Osteocyte (in vitro differentiated cells): ENCODE measurements at places on chromosomes 3 and 15. TPM values are rescaled to one million over a fixed set of nuclear protein-coding genes. Genes with fewer than 3 reads are reported as not detected.
A peak's percentile ranks its signal among the peaks of the same experiment; 100 is the strongest.

- no peak for DNase-seq
- H3K4me3 ChIP-seq = no peak overlapping the region
- H3K27me3 ChIP-seq = no peaks in the 10 kb centered on the region
- H3K4me1 ChIP-seq = peaks cover 33% of the 10 kb centered on the region
- peak overlapping the region; percentile 17 for H3K27ac ChIP-seq
Measured at GRCh38 chr15:32743411-32744140, 25.8 kb downstream of the GREM1 start.

- peaks cover 2% of the 10 kb centered on the region for H3K4me1 ChIP-seq
- no peak for DNase-seq
- no peak overlapping the region for H3K27ac ChIP-seq
- H3K27me3 ChIP-seq = no peaks in the 10 kb centered on the region
- H3K36me3 ChIP-seq = peaks cover 24% of the 10 kb centered on the region
- no peak overlapping the region for H3K4me3 ChIP-seq
Measured at GRCh38 chr15:42593143-42593542, 17.7 kb downstream of the STARD9 start.

- H3K4me3 ChIP-seq = no peak overlapping the region
- no peaks in the 10 kb centered on the region for H3K4me1 ChIP-seq
- no peak overlapping the region for H3K27ac ChIP-seq
- peak; percentile 65 for DNase-seq
Measured at GRCh38 chr3:10775828-10776227, 40.2 kb upstream of the SLC6A11 start.

DNA sequence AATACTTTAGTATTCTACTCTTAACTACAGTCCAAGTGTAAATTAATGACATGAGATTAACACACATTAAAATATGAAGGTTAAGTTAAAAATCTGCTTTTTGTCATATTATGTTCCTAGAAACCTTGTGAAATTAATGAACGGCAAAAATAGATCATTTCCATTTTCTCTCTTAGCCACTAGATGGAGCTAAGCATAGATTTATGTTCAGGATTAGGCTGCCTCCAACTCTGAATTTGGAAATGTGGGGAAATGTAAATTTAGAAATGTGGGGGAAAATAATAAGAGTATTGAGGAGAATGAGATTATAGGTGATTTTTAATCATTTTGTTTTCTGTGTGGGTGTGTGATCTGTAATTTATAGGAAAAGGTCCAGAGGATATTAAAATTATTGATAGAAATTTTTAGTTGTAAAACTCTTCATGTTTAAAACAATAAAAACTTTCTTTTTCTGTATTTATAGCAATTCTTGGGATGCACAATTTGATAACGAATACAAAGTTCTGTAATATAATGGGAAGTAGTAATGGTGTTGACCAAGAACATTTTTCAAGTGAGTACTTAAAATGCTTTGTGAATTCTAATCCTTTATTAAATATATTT, 59.2 kb downstream of the TMOD3 start:
- peak overlapping the region; percentile 9 for H3K27ac ChIP-seq
- H3K4me1 ChIP-seq = peaks cover 28% of the 10 kb centered on the region
- H3K36me3 ChIP-seq = peaks cover 28% of the 10 kb centered on the region
- no peaks in the 10 kb centered on the region for H3K27me3 ChIP-seq
- H3K4me3 ChIP-seq = no peak overlapping the region
- no peak for DNase-seq

- H3K27me3 ChIP-seq = peaks cover 3% of the 10 kb centered on the region
- no peak overlapping the region for H3K4me3 ChIP-seq
- no peaks in the 10 kb centered on the region for H3K4me1 ChIP-seq
- no peak overlapping the region for H3K27ac ChIP-seq
Measured at GRCh38 chr3:159186581-159186980, 384.7 kb downstream of the MFSD1 start.

DNA sequence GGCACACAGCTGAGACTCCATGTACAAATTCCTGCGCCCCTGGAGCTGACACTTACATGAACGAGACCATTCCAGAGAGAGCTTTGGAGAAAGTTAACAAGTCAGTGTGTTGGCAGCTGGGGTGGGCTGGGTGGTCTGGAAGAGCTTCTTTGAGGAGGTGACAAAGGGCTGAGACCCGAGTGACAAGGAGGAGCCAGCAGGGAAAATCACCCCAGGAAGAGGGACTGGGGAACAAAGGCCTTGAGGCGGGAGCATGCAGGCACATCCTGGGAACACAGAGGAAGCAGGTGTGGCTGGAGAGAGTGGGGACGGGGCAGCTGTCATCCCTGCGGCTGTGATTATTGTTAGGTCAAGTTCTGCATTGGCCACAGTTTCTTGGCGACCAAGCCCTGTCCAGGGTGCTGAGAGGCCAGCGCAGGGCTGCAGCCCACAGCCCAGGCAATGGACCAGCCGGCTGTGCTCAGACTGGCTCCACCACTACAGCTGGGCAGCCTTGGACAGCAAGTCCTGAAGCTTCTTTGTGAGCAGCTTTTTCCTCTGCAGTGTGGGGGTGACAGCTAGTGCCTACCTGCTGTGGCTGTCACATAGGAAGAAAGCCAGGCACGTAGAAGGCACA, 34.2 kb upstream of the PRR23E start:
- no peaks in the 10 kb centered on the region for H3K36me3 ChIP-seq
- no peak overlapping the region for H3K27ac ChIP-seq
- no peak for DNase-seq
- H3K27me3 ChIP-seq = no peaks in the 10 kb centered on the region

DNA sequence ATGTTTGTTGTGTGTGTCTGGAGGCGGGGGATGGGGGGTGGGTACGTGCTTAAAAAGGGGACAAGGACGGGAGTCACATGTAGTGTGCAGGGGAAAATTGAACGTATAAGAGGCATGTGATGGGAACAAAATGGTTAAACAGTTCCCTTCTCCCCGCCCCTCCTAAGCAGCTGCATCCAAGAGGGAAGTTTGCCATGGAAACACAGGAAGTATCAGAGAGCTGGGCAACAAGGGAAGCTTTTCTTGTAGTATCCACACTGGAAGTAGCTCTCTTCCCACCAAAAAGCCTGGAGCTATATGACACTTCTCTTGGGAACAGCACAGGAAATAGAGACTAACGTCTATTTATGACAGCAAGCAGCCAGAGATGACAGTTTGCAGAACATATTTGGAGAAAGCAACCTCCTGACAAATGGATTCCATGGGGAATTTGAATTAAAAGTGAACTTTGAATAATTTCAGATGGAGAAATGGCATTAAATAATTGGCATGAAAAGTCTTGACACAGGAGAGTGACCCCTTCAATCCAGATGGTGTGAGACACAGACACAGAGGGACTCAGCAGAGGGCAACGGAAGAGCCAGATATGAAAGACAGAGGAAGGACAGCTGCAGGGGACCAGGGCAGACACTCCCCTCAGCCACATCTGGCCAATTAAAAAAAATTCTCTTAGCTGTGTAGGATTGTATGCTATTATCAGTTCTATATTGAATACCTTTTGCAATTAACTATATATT, 294.2 kb upstream of the TBL1XR1 start:
- H3K4me1 ChIP-seq = peaks cover 24% of the 10 kb centered on the region
- peak overlapping the region; percentile 77 for H3K27ac ChIP-seq
- H3K4me3 ChIP-seq = peak overlapping the region; percentile 2
- DNase-seq = no peak

The GPX1 gene
- 91.6 and 98.9 TPM in 2 replicates for total RNA-seq
